ENCODE measurements at places on chromosomes 4 and X.

GRCh38 chr4:91345632-91346031, 958.1 kb upstream of the GRID2 start:
- no peak for DNase-seq

- DNase-seq: no peak
Observed at GRCh38 chr4:81685104-81685503, 213.4 kb upstream of the RASGEF1B start.

DNA sequence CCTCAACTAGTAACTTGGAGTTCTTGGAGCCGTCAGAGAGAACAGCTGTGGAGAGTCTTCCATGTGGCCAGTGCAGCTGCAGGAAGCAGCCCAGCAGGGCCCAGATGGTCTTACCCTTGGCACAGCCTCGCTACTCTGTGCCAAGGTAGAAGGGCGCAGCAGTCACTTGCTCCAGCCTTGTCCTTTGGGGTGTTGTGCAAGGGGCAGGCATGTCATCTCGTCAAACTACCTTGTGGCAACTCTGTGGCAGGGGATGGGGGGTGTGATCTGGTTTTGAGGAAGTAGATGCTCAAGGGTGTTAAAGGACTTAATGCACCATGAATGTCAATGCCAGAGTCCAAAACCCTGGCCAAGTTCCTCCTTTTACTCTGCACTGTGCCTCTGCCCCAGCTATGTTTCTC, 34.2 kb upstream of the TBC1D14 start:
- DNase-seq: peak; percentile 25

DNA sequence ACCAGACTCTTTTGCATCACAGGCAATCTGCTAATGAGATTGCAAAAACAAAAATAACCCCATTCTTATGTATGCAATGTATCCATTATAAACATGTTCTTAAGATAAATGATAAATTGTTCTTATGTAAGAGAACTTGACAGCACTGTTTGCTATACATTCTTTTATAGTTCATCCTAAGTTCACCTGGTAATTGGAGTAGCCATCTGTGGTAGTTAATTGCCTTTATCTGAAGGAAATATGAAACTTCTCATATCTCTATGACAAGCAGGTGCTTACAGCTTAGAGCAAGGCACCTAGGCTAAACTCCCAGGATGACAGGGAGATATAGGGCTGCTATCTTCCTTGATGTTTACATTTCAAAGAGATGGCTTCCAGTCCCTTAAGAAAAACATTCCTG, 21.3 kb upstream of the CLCN5 start:
- DNase-seq: no peak

DNA sequence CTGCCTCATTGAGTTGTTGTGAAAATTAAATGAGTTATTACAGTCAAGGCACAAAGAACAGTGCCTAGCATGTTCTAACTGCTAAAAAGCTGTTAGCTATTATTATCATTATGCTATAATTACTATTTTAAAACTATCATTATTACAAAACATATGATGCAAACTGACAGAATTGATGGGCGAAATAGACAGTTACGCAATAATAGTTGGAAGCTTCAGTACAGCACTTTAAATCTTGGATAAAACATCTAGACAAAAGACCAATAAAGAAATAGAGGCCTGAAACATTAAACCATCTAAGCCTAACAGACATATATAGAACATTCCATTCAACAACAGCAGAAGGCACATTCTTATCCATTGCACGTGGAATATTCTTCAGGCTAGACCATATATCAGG, 73.0 kb downstream of the TAB3 start:
- no peak for DNase-seq

DNA sequence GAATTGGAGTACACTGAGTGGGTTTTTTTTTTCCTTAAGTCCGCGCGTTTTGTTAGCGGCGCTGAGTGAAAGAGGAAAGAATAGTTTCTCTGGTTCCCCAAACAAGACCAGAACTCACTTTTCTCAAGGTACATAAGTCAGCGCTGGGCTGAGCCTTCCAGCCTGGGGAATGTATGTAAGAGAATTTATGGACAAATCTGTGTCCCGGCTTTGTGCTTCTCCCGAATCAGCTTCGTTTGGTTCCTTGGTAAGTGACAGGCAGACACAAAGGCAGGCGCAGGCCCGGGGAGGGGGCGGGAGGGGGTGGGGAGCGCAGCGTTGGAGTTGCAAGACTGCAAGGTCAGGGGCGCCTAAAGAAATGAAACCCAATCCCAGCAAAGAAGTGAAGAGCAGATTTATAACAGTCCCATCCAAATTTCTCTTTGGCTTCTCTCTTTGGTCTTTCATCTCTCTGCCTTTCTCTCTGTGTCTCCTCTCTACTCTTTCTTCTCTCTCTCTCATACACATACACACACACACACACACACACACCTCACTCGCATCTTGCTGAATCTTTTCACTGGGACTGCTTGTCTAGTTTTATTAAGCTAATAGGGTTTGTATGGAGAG, 981 bp downstream of the TET2 start:
- DNase-seq: peak; percentile 43

DNA sequence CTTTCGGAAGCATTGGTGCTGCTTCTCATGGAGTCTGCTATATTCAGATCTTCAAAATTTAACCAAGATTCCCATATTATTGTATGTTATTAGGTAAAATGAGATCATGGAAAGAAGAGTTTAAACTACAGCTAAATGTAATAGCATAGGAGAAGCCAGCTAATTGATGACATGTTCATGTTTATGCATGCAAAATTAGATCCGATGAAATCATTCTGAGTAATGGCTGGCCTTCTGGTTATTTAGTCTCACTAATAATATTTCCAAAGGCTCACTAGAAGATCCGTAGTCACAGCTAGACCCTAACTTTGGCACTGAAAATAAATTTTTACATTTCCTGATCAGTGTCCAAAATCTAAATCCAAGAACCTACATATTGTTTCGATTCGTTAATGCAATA, 19.8 kb upstream of the PHKA2 start:
- DNase-seq: no peak

DNA sequence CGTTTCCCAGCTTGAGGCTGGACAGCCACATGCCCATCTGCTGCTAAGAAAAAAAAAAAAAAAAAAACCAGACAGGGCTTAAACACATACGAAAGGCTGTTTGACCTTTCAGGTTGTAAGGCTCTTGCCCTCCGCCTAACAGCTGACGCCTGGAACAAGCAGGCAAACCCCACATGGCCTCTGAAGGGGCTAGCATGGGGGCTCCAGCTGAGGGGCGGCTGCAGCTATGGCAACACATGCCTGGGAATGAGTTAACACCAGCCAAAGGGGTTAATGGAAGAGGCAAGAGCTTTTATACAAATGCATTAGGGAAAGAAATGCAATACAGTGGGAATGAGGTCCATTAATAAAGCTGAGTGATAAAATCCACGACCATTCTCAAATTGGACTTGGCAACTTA, 183.6 kb downstream of the ENOX2 start:
- no peak for DNase-seq

DNA sequence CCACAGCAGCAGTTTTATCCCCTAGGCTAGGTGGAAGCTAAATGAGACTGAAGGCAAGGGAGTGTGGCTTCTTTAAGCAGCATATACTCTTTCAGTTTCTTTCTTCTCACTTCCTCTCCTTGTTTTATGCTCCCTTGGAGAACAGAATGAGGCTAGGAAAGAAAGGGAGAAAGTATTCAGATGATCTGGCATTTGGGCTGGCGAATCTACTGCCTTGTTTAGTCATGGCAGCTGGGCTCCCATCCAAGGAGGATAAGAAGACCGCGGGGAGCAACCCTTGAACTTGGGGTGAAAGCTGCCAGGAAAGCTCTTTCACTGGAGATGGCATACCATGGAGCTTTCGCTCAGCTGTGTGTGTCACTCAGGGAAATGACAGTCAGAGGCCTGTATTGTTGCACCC, 72.1 kb downstream of the ARHGEF38 start:
- DNase-seq: no peak

DNA sequence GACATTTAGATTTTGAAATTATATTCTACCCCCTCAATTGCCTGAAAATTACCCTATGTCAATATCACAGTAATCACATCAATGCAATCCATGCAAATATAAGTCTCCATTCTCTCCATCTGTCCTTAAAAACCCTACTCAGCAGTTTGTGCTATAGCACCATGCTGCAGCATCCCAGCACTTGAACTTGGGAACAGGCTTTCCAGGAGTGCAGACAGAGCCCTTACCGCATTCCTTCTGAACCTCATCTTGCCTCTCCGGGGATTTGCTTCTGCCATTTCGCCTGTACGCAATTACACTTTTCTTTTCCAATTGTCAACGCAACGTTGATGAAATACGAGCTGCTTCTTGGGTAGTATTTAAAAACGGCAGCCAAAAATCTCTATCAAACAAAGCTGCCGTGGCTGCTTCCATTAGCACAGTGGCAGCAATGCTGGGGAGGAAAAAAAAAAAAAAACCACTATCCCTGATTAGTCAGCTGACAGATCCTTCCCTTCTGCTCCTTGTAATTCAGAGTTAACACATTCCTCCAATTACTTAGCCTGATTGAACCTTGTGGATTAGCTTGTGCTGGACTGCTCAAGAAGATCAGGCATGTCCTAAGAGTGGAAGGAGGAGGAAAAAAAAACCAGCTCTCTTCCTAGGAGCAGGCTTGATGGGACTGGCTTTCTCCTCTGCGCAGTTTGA, 65.6 kb downstream of the MCF2 start:
- no peak for DNase-seq

DNA sequence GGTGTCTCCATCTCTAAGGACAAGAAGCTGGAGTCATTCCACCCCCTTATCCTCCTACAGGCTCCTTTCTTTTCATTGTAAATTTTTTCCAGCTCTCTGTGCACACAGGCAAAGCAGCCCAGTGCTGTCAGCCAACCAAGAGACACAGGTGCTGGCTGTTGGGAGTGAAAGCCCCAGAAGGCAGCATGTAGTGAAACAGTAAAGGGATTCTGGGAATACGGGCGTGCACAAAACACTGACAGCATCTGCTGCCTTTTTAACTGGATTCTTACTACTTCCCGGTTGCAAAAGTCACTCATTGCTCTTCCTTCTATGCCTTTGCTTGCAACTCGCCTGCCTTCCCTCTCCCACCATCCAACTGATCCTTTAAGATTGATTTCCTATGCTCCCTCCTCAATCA, 208.6 kb upstream of the PRPS2 start:
- DNase-seq: no peak

GRCh38 chrX:120428309-120428708, 40.8 kb downstream of the LAMP2 start:
- DNase-seq: peak; percentile 1

GRCh38 chr4:161767116-161767515, 396.7 kb downstream of the FSTL5 start:
- no peak for DNase-seq

GRCh38 chr4:185987961-185988627, 80.9 kb upstream of the TLR3 start:
- no peak for DNase-seq

Data from CD4-positive, alpha-beta T cell treated with Interleukin-21 for 1 hour (primary cell).